ENCODE measurements at places on chromosomes 3 and 15. TPM values are rescaled to one million over a fixed set of nuclear protein-coding genes. Genes with fewer than 3 reads are reported as not detected.

DNA sequence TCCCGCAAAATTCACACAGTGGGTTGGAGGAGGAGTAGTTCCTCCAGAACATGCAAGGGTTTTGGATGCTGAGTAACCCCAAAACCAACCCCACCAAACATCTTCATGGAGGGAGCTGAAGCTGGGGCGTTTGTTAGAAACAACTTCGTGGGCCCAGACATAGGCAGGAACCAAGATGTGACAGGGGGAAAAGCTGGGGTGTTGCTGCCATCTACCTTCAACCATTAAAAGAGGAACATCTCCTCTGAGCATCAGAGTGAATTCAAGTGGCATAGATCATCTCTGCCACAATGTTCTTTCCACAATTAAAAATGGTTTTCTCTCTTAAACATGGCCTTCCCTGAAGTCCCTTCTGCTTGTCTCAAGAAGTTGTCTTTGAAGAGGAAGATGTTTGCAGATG, 20.5 kb downstream of the SIDT1 start:
- DNase-seq, result no peak

GRCh38 chr3:14397531-14397930, 4.9 kb upstream of the SLC6A6 start:
- no peak for DNase-seq

- no peak for DNase-seq
These were observed 52.1 kb downstream of the TM2D3 start for GRCh38 chr15:101600035-101600434.

- DNase-seq, result no peak
These were observed 31.2 kb downstream of the SEC61A1 start for GRCh38 chr3:128083396-128083795.

GRCh38 chr3:60708191-60708975, 542.9 kb downstream of the FHIT start:
- no peak for DNase-seq

- no peak for DNase-seq
These were observed 397.0 kb downstream of the EPHA3 start for GRCh38 chr3:89504432-89504831.

DNA sequence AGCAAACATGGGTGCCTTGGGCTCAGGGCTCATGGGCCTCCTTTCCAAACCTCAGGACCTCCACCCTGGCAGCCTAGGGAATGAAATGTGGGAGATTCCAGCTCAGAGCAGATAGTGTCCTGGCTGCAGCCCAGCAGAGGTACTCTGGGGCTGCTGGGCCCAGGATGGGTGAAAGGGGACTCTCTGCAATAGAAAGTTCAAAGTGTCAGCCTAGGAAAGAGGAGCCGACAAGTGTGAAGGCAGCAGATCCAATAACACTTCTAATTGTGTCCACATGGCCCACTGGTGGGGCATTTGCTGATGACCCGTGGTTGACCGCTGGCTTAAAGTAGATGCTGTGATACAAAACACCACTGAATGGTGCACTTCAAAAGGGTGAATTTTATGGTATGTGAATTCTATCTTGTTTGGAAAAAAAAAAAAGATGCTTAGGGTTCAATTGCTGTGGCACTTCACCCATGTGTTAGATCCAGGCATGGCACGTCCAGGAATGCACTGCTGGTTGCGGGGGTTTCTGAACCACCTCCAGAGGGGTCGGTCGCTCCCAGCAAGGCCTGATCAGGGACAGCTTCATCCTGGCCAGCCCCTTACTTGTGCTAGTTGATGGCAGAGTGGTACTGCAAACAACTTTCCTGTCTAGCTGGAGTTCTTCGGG, 20.9 kb downstream of the AMOTL2 start:
- no peak for DNase-seq

Gene IL5RA
- polyA plus RNA-seq, result 1.0 TPM

- no peak for DNase-seq
These were observed 166.4 kb downstream of the SUCNR1 start for GRCh38 chr3:152039887-152040286.

Gene SCAANT1
- 0.61 TPM for polyA plus RNA-seq

- peak; percentile 50 for DNase-seq
These were observed 342.8 kb downstream of the ERC2 start for GRCh38 chr3:56125358-56126005.

DNA sequence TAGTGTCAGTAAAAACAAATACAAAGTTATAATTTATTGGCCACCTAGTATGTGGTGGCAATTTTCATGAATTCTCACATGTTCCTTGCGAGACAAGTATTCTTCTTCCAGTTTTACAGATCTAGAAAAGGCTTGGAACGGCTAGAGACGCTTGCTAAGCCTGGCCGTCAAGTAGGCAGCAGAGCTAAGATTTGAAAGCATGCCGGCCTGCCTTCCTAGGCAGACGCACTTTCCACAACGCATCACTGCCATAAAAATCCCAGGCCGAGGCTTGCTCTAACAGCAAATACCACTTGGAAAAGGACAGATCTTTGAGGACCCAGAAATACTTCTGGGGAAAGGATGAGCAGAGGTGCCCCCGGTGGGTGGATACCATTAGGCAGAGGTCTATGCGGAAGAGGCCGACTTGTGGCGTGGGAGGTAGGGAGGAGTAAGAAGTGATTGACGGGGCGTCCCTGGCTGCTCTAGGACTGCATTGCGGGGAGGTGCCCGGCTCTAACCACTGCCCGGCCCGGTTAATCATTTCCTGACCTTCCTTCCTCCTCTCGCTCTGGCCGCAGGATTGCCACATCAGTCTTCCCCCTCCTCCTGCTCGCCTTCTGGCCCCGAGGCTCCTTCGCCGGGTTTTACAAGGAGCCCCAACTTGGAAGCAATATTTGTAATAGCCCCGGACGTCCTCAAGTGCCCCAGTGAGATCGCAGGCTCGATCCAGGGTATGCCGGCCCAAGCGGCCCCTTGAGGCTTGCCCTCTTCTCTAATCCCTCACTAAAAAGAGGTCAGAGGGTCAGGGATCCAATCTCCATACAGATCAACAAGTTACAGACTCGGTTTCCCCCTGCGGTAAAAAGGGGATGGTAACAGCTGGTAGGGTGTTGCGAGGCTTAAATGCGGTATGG, 1.3 kb upstream of the USP3 start:
- peak; percentile 74 for DNase-seq

Gene DLL4
- 6.6 TPM for polyA plus RNA-seq

DNA sequence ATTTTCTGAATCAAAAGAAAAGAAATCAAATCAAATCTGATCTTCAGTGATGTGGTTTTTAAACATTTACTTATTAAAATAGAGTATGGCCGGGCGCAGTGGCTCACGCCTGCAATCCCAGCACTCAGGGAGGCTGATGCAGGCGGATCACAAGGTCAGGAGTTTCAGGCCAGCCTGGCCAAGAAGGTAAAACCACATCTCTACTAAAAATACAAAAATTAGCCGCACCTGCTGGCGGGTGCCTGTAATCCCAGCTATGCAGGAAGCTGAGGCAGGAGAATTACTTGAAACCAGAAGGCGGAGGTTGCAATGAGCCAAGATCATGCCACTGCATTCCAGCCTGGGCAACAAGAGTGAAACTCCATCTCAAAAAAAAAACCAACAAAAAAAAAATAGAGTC, 169.1 kb downstream of the ULK4 start:
- no peak for DNase-seq

Gene HTD2
- 12.4 TPM for polyA plus RNA-seq

Gene PDE12
- polyA plus RNA-seq, result 14.4 TPM

DNA sequence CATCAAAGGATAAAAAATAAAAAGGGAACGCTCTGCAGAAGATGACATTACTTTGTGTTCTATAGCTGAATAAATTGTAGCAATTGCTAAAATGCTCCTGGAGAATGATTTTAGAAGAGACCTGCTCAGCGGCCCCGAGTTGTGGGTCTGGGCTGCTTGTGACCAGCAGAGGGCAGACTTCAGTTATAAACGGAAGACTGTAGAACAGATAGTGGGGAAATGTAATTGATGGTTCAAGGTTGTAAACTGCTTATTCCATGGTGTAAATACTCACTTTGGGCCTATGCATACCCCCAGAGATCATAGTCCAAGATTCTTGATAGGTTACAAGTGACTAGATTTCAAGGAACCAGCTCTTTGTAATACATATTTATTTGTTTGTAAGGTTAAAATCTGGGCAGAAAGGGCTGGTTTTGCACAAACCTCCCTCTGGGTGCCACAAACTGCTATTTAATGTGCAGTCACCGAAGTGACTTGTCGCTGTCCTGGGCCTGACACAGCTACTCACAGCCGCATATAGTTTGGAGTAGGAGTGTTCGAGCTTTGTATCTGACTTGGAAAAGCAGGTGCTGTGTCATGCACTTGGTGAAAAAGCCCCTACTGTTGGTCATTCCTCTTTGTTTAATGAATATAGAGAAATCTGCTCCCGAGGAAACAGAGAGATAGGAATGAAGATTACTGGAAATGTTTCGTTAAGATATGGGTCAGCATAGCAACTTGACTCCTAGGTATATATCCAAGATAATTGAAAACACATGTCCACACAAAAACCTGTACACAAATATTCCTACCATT, 34.7 kb upstream of the NDUFB4 start:
- peak; percentile 61 for DNase-seq

Gene ATP13A5
- 0.22 TPM for polyA plus RNA-seq

- DNase-seq, result no peak
These were observed 41.8 kb downstream of the LEKR1 start for GRCh38 chr3:156867920-156868319.

DNA sequence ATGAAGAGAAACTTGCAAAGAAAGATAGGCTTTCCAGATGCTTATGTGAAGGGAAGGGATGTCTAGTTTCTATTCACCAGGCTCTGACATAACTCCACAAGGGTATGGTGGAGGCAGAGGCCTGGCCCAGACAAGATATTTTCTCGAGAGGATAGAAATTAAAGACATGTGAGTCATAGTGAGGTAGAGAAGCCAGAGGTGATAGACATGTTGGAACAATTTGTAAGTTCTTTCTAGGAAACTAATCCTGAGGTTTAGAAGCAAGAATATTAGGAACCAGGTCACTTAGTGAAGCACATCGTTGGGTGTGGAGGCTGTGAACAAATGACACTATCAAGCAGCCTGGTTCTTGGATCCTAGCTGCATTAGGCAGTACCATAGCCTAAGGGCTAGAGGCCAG, 176.9 kb downstream of the BBX start:
- no peak for DNase-seq

DNA sequence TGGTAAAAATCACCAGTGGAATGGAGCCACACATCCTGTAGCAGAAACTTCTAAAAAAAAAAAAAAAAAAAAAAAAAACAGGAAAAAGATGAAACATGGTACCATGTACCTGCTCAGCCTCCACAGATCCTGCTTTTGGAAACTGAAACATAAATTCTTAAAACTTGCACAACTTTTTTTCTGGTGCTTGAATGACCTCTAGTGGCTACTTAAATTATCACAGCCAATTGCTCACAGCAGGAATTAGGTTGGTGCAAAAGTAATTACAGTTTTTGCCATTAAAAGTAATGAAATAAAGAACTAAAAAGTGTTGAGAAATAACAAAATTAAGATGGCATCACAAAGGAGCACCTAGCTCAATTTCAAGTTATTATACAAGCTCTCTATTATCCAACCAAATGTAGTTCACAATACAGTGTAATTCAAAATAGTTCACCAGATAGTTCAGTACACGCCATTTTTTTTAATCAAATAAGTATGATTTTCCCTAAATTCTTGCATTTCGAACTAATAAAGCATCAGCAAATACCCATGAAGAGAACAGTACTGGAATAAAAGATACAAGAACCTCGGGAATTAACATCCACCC, 80.6 kb downstream of the ULK4 start:
- DNase-seq, result peak; percentile 42

DNA sequence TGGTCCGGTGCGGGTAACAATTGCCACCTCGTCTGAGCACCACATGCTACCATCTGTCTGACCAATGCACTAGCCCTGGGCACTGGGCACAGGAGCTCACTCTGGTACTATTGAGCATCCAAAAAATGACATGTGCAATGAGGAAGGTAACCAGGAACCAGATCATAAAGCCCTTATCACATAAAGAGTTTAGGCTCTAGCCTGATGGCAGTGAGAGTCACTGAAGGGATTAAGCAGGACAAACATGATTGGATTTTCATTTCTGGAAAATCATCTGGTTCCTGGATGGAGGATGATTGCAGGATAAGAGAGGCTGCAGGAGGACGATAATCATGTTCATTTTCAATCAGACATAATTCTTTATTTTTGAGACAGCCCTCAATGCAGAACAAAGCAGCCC, 12.4 kb downstream of the NDUFB4 start:
- no peak for DNase-seq

DNA sequence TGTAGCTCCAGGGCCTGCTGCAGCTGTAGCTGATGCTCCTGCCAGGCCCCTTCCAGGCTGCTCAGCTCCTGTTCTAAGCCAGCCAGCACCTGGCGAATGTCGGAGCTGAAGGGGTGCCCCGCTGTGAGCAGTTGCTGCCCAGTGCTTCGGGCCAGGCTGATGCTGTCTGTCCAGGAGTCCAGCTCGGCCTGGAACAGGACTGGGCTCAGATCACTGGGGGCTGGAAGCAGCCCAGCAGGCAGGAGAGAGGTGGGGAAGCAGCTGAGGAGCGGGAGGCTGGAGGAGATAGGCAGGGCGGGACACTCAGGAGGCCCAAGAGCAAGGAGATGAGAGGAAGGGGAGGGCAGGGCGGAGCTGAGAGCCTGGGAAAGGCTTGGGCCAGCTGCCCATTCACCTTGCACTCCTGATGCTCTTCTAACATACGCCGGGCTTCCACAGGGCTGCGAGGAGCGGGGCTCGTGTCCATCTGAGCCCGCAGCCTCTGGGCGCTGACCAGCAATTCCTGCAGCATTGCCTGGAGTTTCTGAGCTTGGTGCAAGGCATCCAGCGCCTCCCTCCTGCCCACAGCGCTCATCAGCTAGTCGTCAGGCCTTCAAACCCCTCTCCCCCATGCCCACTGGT, 23.2 kb downstream of the PLA2G4B start:
- DNase-seq, result no peak

- no peak for DNase-seq
These were observed 34.5 kb downstream of the RAB27A start for GRCh38 chr15:55254916-55255679.

Gene CKMT1A
- polyA plus RNA-seq, result 3.3 TPM

Data from renal pelvis (tissue), 12 donors.